Heart right ventricle (tissue), 16 donors: ENCODE measurements at places on chromosomes 2 and 18. TPM values are rescaled to one million over a fixed set of nuclear protein-coding genes. Genes with fewer than 3 reads are reported as not detected.

- H3K27ac ChIP-seq, result no peak overlapping the region
- no peaks in the 10 kb centered on the region for H3K27me3 ChIP-seq
- no peak overlapping the region for H3K4me3 ChIP-seq
- H3K36me3 ChIP-seq, result no peaks in the 10 kb centered on the region
- no peak for DNase-seq
Observed at GRCh38 chr2:160125828-160126227, 63.4 kb upstream of the PLA2R1 start.

Gene IL18RAP
- total RNA-seq, result 0.47 TPM

DNA sequence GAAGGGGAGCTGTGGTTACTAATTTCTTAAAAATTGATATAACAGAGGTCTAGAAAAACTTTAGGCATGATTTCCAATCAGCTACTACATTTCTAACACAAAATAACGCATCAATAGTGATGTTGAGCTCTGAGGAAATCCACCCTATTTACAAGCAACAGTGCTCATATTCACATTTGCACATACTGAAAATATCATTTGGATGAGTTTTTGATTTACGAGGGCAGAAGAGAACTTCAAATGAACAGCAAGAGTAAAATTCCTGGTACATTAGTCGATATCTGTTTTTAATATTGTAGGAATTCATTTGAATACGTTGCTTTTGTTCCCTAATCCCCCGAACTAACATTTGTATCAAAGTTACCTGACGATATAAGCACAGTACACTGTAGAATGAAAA is 761.0 kb upstream of the POU3F3 start:
- no peaks in the 10 kb centered on the region for H3K27me3 ChIP-seq
- DNase-seq, result no peak
- no peaks in the 10 kb centered on the region for H3K4me1 ChIP-seq
- no peak overlapping the region for H3K4me3 ChIP-seq
- no peak overlapping the region for H3K27ac ChIP-seq
- H3K36me3 ChIP-seq, result no peaks in the 10 kb centered on the region

DNA sequence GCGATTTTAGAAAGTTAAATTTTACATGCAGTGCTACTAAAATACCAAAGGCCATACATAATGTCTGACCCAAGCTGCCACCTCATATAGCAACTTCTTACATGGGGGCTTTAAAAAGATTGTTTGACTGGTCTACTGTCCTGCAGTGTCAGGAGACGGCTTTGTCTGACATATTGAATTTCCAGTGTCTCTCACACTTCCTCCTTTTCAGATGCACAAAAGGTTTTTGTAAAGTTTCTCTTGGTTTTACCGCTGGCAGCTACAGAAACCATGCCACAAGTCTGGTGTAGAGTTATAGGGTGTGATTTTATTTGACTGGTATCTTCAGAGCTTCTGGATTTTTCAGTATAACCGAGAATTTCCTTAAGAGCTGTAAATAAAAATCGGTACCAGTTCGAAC is 1.1 kb upstream of the ASAP2 start:
- DNase-seq, result no peak
- peak overlapping the region; percentile 92 for H3K27ac ChIP-seq
- H3K4me3 ChIP-seq, result no peak overlapping the region
